ENCODE measurements at places on chromosomes 13 and 19.

GRCh38 chr13:111640006-111640405, 319.6 kb downstream of the TEX29 start:
- DNase-seq: no peak

- no peak for DNase-seq
Observed at GRCh38 chr13:62837895-62838294, 1422.2 kb upstream of the PCDH20 start.

- DNase-seq: no peak
Observed at GRCh38 chr19:45082170-45082569, 3.1 kb downstream of the GEMIN7 start.

DNA sequence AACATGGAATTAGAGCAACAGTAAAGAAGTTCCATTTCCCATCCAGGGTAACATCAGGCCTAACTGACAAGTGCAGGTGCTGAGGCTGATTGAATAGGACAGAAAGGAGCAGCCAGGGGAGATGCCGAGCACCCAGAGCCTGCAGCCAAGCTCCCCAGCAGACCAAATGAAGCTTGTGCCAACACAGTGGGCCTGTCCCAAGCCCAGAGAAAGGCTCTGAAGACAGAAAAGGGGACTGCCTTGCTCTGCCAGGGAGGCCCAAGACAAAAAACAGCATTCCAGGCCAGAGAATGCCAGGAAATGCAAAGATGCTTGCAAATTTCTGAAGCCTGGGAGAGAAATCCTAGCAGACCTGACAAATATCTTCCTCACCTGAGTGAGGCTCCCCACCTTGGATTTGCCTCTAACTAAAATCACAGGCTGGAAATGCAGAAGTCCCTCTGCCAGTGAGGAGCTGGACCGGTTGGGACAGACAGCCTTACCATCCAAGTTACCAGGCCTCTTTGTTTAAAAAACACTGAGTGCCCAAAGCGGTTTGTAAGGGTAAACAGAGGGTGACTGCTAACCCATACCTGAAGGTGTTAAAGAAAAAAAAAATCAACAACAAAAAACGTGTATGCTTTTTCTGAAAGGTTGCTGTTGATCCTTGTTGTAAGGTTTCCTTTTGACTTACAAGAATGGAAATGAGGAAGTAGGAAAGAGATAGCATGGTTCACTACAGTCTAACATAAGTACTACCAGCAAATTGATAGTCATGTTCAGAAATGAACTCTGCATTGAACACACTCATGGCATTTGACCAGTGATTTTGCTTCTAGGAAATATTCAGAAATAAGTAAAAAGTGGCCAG, 11.8 kb upstream of the HMGB1 start:
- no peak for DNase-seq

GRCh38 chr13:89862691-89863036, 1484.8 kb upstream of the MIR17HG start:
- DNase-seq: no peak

DNA sequence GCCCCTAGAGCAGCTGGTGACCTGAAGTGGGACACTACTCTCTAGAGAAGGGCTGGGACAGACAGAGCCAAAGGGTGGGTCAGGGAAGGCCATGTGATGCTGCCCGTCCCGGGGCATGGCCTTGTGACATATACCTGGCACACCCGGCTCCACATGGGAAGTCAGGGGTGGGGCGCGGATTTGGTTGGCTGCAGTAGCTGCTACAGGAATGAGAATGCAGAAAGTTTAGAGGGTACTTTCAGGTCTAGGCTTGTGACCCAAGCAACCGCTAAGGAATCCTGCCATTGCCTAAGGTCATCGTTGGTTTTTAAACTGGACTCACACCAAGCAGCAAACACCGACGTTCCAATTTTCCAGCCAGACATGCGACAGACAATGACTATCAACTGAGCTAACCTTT, 25.9 kb downstream of the RCBTB2 start:
- DNase-seq: no peak

DNA sequence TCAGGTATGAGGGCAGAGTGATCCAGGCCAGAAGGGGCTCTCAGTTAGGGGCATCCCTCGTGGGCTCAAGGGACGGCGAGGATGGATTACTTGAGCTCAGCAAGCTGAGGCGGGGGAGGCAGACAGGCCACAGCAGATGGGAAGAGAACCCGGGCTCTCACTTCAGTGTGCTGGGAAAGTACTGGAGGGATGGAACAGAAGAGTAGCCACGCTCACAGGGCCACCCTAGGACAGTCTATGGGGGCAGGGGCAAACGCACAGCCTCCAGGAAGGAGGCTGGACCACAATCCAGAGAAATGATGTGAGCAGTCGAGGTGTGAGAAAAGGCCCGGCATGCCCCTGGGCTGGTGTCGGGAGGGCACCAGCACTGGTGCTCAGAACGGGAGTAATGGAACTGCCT, 9.2 kb downstream of the GJA3 start:
- no peak for DNase-seq

GRCh38 chr19:2312820-2313501, 5.0 kb upstream of the LINGO3 start:
- DNase-seq: no peak

DNA sequence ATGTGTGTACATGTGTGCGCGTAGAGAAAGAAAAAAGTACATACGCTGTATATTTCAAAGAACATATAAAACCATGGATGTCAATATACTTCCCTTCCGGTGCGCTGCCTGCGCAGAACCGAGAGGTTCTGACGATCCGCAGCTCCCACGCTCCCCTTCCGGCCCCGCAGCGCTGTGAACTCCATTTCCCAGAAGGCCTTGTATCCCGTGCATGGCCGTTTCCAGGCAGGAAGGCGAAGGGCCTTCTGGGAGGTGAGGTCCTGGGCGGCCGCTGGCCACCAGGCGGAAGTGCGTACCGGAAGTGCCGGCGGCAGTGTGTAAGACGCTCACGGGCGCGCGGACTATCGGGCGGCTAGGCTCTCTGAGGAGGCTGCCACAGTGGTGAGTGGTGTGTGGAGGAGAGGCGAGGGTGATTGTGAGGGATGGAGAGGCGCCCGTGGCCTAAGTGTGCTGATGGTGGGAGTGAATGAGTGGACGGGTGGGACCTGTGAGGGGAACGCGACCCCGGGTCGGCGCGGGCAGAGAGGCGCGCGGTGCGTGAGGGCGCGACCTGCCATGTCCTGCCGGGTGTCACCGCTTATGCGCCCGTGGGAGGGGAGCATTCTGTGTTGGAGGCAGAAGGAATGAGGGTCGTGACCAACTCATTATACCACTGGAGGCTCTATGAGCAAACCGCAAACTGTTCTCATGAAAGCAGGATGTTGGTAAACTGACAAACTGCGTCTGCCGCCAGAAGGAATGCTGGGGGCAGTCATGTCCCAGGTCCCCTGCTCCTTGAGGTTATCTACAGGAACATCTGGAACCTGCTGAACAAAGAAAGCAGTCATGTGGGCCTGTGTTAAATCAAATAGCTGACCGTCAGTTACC, at the start of gene ERVK3-1:
Gene ERVK3-1 (plus strand): TSS at position 313 of the 867 bp plus-strand sequence. CDS start 6,792 bp downstream, outside the sequence.
- DNase-seq: peak; percentile 95

- no peak for DNase-seq
Observed at GRCh38 chr13:74229242-74229641, 95.0 kb upstream of the KLF12 start.

- no peak for DNase-seq
Observed at GRCh38 chr19:16677055-16677454, 16.1 kb downstream of the TMEM38A start.

- DNase-seq: no peak
Observed at GRCh38 chr13:60642552-60642951, 245.5 kb downstream of the TDRD3 start.

DNA sequence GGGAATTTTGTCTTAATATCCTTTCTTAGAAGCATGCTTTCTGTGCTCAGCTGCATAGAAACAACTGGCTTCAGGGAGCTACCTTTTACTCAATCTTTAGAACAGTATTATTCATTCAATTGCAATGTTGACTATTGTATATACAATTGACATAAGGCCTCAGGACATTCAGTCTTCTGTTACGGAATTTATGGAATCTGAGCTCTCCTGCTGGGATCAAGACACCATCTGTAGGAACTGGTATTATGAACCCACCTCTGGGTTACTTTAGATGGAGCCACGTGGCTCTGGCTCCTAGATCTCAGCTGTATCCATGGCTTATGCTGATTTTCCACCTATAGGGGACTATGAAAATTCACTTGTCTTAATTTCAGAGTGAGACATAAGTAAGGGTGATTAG, 716.2 kb upstream of the GPC6 start:
- DNase-seq: no peak

GRCh38 chr19:8635422-8635821, 5.0 kb downstream of the NFILZ start:
- DNase-seq: no peak

DNA sequence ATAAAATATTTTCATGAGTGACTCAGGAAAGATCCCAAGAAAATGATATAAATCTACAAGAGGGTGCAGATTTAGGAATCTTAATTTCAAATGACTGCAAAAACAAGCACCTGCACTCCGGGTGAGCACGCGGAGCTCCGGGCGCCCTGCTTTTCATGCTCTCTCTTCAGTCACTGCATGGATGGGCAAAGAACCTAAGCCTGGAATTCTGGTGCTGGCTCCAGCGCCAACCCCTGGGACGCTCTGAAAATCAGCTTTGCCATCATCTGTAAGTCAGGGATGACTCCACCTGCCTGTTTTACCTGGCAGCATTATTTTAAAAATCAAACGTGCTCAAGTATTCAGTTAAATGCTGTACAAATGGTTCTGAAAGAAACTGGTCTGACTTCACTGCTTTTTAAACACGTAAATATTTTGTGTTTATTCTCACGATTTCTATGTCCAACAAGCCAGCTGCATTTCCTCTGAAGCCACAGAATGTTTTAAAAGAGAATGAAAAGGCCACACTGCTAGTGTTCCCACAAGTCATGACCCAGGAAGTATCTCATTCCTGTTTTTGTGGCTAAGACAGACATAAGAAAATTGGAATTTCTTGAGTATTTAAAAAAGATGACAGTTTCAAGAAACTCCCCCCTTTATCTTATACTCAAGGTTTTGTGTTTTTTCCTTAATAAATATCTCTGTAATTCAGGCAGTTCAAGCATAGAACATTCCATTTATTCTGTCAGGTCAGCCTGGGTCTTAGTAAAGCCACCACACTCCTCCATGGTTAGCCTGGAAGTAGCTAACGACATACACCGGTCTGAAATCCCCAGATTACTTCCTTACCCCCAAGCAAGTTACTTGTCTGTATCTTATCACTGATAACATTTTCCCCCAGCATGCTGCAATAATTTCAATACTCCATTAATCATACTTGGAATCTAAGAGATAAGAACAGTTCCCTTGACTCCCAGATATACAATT, 81.1 kb downstream of the COL4A1 start:
- no peak for DNase-seq

GRCh38 chr13:110298505-110299282, 8.3 kb downstream of the COL4A1 start:
- no peak for DNase-seq

GRCh38 chr13:39855236-39855635, 199.8 kb downstream of the COG6 start:
- DNase-seq: no peak

DNA sequence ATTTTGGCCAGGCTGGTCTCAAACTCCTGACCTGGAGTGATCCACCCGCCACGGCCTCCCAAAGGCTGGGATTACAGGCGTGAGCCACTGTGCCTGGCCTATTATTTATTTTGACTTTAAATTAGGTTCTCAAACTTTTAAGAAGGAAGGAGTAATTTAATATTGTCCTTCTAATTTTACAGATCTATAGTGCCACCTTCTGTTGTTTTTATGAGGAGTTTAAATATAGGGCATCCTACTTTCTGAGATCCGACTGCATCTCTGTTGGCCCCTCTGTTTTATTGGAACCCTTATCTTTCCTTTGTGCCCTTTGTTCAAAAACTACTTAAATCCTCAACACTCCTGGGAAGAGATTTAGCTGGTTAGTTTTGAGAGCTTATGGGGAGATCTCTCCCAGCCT, 25.4 kb upstream of the ZMYM5 start:
- peak; percentile 29 for DNase-seq

DNA sequence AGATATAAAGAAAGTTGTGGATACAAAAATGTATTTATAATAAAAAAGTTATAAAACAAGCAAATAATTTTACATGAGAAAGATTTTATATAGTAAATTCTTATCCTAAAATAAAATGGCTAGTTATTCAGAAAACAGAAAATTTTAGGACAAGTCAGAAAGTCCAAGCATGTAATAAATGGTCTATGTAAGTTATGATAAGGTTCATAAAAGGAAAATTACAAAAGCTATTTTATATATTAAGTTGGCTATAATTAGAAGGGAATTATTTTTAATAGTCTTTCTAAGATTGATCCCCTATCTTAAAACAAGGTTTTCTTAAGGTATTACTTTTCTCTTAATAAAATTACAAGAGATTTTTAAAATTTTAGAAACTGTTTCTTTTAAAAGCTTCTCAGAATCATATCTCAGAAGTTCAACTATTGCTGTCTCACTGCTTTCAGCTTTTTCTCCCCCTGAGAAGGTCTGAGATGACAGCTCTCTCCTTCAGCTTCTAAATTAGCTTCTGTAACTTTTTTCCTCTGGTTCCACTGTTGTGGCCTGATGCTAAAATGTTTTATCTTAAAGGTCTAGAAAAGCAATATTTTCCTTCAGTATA, 8.7 kb downstream of the CCDC169 start:
- no peak for DNase-seq

DNA sequence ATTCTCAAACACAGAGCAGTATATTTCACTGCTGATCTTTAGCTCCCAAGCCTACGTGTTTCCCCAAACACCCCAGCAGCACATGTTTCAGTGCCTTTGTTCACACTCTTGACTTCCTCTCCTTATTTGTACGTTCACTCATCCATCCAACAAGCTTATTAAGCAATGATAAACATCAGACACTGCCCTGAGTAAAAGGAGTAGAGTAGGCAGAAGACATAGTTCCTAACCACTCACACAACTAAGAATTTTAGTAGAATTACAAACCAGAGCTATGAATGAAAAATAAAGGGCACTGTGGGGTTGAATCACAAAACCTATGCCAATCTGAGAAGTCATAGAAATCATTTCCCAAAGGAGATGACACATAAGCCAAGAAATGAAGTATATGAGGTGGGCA, 213.5 kb downstream of the DIAPH3 start:
- DNase-seq: no peak

DNA sequence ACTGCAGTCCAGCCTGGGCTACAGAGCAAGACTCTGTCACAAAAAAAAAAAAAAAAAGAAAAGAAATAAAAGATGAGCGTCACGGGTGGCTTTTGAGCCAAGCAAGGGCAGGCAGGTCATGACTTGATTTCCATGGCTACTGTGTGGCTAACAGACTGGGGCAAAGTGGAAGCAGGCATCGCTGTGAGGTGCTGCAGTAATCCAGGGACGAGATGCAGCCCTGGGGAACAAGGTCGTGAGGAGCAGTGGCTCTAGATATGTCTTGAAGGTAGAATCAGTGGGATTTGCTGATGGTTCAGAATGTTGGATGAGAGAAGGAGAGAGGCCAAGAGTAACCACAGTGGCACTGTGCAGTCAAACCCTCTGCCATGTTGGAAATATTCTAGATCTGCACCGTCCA, 14.2 kb downstream of the HAS1 start:
- DNase-seq: no peak
